ENCODE measurements at places on chromosomes 16 and 17.

GRCh38 chr17:4788807-4789700, at the start of gene GLTPD2:
TSS of gene GLTPD2 (plus strand) at chr17:4788964. CDS start at chr17:4789012, 48 bp downstream.
- DNase-seq, result no peak

DNA sequence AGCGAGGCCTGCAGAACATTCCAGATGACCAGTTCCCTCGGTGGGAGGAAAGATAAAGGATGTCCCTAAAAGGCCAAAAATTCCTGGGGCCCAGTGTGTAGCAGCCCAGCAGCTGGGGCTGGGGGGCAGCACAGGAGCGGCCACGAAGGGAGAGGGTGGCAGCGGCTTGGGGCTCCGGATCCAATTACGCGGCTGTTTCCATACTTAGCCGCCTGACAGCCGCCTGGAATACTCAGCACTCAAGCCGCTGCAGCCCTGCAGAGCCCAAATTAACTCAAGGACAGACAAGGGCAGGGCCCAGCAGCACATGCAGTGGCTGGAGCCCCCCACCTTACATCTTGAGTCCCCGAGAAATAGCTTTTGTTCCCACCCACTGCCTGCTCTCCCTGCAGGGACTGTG, 1.3 kb downstream of the SRL start:
- DNase-seq, result no peak

DNA sequence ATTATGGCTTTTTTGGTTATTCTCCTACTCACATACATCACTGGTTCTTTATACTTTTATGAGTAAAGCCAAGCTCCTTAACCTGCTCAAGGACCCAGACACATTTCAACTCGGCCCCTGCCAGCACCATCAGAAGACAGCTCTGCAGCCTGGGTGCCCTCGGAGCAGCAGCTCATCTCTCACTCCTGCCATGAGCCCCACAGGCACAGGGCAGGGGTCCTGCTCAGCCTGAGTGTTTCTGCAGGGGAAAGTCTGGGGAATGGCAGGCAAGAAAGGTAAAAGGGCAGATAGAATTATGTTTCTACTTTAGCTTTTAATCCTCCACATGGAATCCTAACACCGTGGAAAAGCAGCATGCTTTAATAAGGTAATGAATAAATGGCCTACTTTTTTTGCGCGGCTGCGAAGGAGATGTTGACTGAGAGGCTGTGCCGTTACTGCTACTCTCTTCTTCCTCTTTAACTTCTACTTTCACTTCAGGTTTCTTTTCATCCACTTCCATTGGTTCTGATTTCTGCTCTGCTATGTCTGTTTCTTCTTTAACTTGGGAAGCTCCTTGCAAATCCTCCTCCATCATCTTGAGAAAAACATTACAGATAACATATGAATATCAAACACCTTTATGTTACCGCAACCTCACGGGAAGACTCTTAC, 50.1 kb upstream of the TRAP1 start:
- no peak for DNase-seq

GRCh38 chr17:76014925-76015261, 12.2 kb downstream of the EVPL start:
- no peak for DNase-seq

GRCh38 chr17:56977673-56978395, at the start of gene SCPEP1:
TSS of gene SCPEP1 (plus strand) at chr17:56978131. CDS start at chr17:56978160, 29 bp downstream.
- DNase-seq, result peak; percentile 74

DNA sequence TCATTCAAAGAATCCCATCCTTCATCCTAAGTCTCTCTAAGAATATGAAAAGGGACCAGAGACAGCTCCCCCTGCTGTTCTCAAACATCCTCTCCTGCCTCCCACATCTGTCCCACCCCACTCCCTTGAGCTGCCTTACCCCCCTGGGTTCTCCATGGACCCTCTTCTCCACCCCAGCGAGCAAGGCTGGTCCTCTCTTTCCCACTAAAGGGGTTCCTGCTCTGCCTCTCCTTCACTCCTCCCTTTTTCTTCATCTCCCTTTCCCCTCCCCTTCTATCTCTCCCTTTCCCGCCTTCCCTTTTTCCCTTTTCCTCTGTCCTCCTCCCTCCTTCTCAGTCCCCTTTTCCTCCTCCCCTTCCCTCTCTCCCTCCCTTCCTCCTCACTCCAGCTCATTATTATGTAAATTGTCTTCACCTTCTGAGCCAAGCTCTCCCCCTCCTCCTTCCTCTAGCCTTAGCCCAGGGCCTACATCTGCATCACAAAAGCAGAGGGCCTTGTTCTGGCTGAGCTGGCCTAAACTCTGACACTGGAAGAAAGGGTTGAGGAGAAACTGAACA, 90.0 kb downstream of the GNAO1 start:
- DNase-seq, result no peak
